Cerebellar nuclear complex (tissue), 1 donor: ENCODE measurements at places on chromosomes 6 and 20.

DNA sequence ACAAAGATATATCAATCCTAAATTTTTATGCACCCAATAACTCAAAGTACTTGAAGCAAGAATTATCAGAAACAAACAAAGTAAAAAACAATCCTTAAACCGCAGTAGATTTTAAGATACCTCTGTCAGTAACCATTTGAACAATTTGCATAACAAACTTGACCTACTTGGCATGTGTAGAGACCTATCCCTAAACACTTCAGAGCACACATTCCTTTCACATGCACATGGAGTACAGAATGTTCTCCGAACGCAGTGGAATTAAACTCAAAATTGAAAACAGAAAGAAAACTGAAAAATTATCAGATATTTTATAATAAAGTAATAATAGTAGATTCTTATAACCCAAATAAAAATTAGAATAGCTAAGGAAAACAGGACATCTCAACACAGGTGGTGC lies 162.6 kb upstream of the THBS2 start:
- no peak for DNase-seq

DNA sequence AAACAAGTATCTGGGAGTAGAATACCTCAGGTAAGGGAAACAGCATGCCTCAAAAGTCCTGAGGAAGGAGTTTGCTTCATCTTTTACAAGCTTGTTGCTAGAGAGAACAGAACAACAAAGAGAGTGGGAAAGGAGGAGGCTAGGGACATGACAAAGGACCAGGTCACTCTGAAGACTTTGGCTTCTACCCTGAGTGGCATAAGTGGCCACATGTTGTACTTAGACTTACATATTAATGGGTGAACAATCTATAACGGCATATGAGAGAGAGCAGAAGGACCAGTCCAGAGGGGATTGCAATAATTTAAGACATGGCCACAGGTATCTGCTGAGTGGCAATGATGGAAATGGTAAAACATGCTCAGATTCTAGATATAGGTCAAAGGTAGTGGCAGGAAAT lies 668.3 kb upstream of the ADGRB3 start:
- no peak for DNase-seq

GRCh38 chr6:6407071-6407741 lies 86.7 kb upstream of the F13A1 start:
- DNase-seq, result no peak

DNA sequence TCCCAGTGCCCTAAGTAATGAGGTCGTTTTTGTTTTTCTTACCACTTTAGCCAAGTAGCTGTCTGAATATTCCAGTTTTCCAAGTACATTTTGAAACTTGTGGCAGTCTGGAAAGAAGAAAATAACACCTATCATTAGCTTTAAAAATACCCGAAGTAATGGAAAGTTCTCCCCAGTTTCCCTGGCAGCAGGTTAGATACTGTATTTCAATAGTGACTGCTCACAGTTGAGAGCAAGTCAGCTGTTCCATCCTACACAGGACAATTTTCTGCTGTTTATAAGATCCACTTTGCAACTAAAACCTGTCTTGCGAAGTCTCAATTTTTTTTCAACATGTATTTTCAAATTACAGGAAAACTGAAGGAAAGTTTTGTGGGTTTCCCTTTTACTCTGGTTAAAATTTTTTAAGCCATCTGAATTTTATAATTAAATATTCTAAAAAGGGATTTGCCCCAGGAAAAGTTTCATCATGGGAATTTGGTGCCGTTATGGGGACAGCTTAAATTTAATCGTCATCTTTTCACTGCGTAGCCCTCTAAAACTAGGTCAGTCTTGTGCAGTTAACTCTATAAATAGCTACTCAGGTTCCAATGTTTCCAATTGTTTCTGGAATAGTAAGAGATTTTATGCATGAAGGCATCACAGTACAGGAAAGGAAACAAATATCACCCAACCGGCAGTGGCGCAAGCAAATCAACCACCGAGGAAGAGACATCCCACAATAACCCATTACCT lies 96.9 kb downstream of the MBOAT1 start:
- no peak for DNase-seq

- no peak for DNase-seq
Observed at GRCh38 chr6:152457949-152458624, 179.1 kb downstream of the SYNE1 start.

- no peak for DNase-seq
Observed at GRCh38 chr20:38722683-38723016, 1.6 kb upstream of the SLC32A1 start.

- DNase-seq, result no peak
Observed at GRCh38 chr6:150247803-150248202, 105.0 kb downstream of the PPP1R14C start.

DNA sequence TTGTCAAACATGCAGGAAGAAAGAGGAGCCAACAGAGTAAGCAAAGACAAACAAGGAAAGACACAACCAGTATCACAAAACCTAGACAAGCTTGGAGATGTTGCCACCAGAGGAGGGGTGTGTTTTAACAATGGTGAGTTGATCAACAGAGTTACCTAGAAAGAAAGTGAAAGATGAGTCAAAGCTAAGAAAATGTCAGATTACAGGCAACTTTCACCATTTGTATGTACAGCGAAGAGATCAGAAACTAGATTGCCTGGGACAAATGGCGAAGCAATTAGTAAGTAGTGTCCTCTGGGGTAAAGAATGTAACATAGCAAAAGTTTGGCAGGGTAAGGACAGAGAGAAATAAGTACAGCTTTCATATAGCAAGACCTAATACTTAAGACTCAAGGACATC lies 51.6 kb upstream of the POU3F2 start:
- DNase-seq, result no peak

- no peak for DNase-seq
Observed at GRCh38 chr6:7691675-7692452, 34.0 kb upstream of the BMP6 start.

DNA sequence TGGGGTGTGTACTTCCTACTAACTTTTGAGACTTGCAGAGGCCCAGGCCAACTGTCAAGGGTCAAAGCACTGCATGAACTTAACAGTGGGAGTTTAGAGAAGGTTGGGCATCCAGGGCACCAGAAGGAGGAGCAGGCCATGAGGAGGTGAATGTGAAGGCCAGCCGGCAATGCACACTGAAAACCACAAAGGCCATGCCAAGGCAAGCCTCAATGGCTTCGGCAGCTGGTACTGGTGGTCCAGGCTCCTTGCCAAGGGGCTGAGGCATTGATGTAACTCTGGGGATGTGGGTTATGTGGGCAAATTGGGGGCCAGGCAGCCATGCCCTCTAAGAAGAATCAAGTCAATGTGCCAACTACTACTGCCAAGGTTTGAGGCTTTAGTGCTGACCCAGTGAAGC lies 222.4 kb downstream of the UNC5CL start:
- DNase-seq, result no peak

DNA sequence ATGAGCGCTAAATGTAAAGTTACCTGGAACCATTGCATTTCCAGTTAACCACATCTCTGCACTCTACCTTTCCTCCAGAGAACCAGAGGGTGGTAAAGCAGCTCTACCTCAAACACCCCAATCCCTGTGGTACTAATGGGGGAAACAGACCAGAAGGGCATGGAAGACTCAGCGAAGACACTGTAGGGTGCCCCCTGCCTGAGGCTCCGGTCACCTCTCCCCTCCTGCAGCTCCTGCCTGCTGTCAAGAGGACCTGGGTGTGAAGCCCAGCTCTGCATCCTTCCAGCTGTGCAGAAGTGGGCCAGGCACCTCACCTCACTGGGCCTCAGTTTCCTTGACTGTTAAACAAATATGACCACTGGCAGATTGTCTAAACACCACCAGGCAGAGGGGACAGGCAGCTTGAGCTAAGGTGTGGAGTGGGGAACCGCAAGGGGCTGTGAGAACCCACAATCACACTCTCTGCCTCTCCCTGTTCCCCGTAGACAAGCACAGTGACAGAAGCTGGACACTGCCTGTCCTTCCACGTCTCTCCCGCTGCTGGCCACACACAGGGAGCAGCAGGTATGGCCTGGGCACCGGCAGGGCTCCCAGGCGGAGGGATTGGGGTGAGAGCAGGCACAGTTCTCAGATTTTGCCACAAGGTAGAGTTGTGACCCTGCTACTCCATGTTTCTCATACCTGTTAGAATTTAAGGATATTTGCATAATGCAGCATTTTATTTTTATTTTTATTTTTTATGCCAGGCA lies 9.1 kb upstream of the BPIFA2 start:
- no peak for DNase-seq

- DNase-seq, result no peak
Observed at GRCh38 chr6:166715065-166715464, 88.0 kb upstream of the RPS6KA2 start.

GRCh38 chr20:1569415-1569881 lies 11.9 kb upstream of the SIRPD start:
- DNase-seq, result no peak

DNA sequence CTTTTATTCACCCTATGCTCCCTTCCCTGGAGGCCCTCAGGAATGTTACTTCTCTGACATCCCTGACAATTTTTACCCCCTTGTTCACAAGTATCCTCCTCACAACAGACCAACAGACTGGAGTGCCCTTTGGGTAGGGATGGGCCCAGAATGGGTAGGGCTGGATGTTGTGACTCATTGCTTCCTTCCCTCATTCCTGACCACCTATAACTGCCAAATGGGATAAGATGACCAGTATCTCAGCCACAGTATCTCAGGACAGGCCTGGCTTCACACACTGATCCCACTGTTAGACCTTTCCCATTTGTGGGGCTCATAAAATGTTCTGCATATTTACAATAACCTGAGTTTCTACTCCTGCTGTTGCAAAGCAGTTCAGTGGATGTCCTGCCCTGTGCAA lies 223.0 kb upstream of the LRFN2 start:
- DNase-seq, result no peak

- no peak for DNase-seq
Observed at GRCh38 chr20:33685328-33686099, 671 bp downstream of the E2F1 start.

- no peak for DNase-seq
Observed at GRCh38 chr20:10508468-10509251, 73.6 kb downstream of the SLX4IP start.

GRCh38 chr6:148548749-148549140 lies 198.1 kb upstream of the UST start:
- no peak for DNase-seq

DNA sequence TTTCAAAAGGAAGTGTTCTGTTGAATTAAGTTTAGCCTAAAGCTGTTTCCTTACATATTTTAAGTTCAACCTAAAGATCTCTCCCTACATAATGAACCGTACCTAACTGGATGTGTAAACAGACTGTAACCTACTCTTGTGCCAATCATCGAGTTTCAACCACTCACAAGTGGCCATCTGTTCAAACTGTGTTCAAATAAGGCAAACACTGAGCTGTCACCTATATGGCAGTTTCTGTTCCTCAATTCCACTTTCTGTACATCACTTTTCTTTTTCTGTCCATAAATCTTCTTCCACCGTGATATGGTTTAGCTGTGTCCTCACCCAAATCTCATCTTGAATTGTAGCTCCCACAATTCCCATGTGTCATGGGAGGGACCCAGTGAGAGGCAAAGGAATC lies 428.6 kb downstream of the HACE1 start:
- no peak for DNase-seq

DNA sequence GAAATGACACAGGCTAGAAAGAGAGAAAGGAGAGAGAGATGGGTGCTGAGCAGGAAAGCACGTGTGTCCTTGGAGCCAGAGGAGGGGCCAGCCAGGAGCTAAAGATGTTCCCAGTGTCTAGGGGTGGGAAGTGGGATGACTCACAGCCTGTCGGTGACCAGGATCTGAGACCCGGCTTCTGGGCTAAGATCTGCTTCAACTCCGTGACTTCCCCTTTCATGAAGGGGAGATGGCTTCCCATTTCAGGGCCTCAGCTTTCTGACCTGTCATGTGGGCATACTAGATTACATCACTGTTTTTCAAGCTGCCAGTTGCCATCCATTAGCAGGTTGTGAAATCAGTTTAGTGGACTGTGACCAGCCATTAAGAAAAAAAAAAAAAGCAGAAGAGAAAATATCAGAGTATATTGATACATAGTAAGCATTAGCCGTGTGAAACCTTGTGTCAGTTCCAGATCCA lies 5.4 kb downstream of the TGM3 start:
- DNase-seq, result no peak

DNA sequence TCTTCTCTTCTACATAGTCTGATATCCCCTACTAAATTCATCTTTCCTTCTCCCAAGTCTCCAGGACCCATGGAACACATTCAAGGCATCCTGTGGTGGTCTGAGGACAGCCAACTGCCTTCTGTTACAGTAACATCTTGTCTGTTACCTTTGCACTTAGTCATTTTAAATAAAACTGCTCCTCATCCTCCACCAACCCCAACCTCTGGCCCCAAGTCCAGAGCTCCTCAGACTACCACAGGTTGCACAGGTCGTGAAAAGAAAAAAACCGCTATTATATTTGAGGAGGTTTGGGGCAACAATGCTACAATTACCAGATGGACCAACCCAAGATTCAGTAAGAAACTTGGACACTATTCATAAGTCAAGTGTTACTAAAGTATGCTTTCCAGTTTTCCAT lies 49.9 kb downstream of the MAN1A1 start:
- no peak for DNase-seq

- no peak for DNase-seq
Observed at GRCh38 chr6:154165478-154165877, 126.4 kb downstream of the OPRM1 start.

DNA sequence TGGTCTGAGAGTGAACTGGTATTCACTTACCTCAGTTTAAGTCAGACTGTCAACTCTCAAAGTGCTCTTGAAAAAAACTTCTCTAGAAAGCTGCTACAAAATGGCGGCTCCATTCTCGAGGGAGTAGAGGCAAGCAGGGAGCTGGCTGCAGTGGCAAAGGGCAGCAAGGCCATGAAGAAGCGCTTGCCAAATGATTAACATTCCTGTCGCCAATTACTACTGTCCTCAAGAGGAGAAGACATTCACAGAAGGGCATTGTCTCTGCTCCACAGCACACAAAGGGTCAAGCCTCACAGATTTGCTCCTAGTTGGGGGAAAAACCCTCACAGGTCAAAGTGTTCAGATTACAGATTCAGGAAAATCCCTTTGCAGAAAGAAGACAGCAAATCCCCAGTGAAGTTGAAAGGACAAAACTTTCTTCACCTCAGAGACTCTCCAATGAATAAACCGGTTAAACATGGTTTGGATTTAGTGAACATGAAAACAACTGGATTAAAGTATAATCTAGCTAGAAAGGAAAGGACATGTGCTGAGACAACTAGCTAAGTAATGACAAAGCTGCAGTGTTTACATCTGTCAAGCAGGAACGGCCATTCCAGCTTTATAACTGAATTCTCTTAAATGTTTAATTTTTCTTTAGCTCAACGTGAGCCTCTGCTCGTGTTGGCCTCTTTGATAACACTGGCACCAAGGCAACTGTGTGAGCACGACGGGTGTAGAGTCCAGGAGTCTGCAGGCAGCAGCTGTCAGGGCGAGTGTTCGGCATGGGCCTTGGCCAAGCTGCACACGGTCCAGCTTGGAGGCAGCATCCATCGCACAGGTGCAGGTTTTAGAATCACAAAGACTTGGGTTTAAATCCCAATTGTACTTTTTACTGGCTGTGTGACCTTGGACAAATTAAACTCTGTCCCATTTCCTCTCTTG lies 37.6 kb downstream of the NR2E1 start:
- DNase-seq, result no peak

- no peak for DNase-seq
Observed at GRCh38 chr6:54248994-54249393, 59.2 kb upstream of the TINAG start.
